Stimulated activated CD4-positive, alpha-beta T cell treated with anti-CD3 and anti-CD28 coated beads, Interleukin-15, amount 100 ng/mL, for 24 hours (primary cell): ENCODE measurements at places on chromosomes 2 and 18.

DNA sequence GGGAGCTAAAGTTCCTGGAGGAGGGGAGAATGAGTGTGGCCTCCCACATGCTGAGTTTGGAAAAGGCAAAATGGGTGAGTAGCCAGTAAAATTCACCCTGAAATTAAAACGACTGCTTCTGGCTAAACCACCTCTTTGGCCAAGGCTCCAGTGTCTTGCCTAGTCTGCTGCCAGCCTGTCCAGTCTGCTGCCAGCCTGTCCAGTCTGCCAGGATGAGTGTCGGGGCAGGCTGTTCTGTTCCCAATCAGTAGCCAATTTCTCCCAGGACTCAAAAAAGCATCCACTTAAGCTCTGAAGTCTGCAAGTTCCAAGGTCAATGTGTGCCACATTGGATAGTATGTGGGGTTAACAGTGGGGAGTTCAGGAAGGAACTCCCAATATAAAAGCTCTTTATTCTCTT lies 134.6 kb upstream of the KLHL29 start:
- DNase-seq = no peak

GRCh38 chr2:44778221-44778654 lies 163.3 kb upstream of the SIX3 start:
- DNase-seq = no peak

GRCh38 chr2:211068108-211068780 lies 511.8 kb downstream of the CPS1 start:
- no peak for DNase-seq

GRCh38 chr2:59701271-59701994 lies 852.0 kb downstream of the BCL11A start:
- no peak for DNase-seq

GRCh38 chr2:26355038-26355995 lies 8.7 kb upstream of the ADGRF3 start:
- DNase-seq = no peak

DNA sequence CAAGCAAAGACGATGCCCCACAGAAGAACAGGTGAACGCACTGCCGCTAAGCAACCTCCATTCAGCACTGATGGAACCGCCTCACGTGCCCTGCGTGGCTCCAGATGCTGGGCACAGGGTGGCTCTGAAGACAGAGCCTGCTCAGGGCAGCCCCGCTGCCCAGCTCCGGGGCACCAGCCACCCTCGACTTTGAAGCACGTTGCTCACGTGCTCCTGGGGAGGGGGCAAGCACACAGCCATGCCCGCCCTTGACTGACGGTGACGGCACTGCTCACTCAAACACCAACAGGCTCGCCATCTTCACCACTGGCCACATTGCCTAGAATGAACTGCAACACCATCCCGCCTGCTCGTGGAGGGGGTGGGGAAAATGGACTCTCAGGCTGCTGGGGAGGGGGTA lies 251.3 kb downstream of the HDAC4 start:
- DNase-seq = no peak

- DNase-seq = no peak
Measured at GRCh38 chr2:128593879-128594650, 275.4 kb upstream of the HS6ST1 start.

DNA sequence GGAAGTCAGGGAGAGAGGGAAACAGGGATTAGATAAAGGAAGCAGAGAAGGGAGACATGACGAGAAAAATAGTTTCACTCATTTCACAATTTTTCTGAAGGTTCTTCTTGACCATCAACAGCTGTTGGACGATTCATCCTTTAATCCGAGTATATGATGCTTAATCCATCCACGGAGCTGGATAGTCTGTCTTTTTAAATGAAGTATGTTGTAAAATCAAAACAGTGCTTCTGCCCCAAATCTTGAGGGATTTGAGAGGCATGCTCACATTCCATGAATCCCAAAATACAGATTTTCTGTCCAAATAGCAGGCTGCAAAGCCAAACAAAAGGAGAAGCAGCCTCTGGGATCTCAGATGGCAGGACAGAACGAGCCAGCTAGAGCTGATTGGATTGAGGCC lies 47.5 kb downstream of the EPAS1 start:
- no peak for DNase-seq

GRCh38 chr18:10354241-10354811 lies 100.1 kb upstream of the APCDD1 start:
- no peak for DNase-seq

DNA sequence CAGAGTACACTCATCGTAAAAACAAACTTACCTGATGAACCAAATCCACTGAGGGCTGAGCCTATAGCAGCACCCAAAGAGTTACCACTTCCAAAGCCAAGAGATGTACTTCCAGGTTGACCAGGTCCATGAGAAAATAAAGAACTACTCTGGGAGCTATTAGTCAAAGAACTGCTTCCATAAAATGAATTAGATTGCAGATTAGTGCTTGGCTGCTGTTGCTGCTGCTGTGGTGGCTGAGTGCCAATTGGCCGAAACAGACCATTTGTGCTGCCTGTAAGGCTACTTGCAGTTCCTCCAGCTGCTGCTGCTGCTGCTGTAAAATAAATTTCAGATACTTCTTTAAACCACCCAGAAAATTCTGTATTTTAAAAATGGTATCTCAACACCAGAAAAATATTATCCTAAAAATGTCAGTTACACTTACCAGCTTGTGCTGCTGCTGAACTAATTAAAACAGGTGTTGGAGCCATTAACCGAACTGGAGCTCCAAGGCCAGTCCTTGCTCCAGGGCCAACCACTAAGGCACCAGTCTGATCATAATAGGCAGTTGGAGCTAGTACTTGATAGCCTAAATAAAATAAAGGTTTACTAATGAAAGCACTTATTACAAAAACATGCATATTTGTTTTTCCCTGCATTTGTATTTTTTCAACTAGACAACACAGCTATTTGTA lies 58.1 kb upstream of the SDC1 start:
- DNase-seq = no peak

GRCh38 chr2:23502096-23502495 lies 117.1 kb downstream of the KLHL29 start:
- DNase-seq = no peak

DNA sequence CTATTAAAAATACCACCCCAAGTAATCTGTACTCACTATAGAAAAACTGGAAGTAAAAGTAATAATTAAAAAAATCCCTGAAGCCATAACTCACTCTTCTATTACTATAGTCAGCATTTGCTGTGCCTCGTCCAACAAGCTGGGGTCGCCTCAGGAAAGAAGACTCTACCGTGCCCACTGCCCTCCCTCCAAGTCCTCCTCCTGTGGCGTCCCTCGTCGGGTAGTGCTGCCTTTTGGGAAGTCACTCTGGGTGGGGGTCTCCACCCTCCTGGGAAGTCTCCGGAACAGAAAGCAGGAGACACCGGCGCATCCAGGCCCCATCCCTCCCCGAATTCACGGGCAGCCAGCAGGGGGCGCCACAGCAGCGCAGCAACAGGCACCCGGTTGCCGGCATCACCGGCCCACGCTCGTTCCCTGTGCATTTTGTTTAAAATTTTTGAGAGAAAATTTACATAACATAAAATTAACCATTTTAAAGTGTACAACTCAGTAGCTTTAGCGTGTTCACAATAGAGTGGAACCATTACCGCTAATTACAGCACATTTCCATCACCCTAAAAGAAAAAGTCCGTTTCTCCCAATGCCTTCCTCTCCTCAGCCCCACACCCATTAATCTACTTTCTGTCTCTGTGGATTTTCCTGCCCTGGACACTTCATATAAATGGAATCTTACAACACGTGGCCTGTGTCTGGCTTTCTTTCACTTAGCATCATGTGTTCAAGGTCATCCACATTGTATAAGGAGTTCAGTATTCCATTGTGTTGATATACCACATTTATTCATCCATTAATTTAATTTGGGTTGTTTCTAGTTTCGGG lies 62.2 kb downstream of the ADNP2 start:
- DNase-seq = peak; percentile 76

- no peak for DNase-seq
Measured at GRCh38 chr2:12429779-12430406, 286.8 kb upstream of the TRIB2 start.

- no peak for DNase-seq
Measured at GRCh38 chr2:177352441-177353186, 40.0 kb upstream of the AGPS start.

DNA sequence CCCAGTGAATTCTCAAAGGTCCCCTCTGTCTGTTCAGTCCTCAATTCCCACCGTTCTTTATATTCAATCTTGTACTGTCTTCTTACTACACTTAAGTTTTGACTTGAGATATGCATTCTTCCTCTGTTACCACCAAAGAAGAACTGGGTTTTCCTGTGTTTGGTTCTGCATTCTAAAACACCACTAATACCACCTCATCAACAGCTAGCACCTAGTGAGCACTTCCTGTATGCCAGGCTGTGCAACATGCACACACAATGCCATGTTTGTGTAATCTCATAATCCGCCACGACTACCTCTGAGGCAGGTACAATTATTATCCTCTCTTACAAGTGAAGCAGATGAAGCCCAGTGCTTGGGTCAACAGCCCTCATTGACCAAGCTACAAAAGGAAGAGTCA lies 11.8 kb upstream of the CTAGE1 start:
- DNase-seq = no peak

GRCh38 chr18:66193938-66194337 lies 410.0 kb downstream of the CDH19 start:
- no peak for DNase-seq

DNA sequence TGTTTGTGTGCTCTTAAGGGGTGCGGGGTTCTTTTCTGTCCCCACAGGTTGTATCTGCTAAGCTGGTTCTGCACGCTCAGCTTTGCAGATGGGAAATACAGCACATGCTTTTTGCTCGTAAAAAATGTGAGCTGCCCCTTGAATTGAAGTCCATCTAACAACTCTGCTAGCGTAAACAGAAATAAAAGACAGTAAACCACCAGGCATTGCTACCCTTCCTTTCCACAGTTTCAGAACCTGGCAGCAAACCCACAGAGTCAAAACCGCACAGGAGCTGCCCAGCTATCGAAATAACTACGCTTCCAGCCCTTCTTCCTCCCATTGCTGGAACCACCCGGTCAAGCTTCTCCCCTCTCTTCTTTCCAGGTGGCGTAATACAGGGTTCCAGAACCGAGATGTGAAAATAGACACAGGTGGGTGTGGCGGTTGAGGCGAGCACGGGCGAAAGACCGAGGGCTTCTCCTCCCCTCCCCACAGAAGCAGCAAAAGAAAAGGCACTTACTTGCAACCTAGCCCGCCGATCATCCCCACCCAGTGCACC lies 479 bp downstream of the SCN9A start:
- DNase-seq = peak; percentile 1

DNA sequence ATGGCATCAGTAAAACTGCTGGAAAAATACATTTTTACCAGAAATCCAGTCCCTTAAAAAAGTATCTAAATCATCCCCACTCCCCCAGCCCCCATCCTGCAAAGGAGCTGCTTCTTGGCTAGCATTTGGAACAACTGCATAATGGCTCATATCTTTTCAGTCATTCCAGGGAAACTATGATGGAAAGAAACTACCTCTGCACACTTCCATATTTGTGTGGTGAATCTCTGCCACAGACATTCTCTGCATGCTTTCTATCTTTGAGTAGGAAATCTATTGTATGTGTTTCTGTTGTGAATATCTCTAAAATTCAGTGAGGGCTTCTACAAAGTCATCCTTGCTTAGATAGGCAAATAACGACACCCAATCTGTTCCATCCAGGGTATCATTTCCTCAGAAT lies 632.3 kb downstream of the LRP1B start:
- no peak for DNase-seq

DNA sequence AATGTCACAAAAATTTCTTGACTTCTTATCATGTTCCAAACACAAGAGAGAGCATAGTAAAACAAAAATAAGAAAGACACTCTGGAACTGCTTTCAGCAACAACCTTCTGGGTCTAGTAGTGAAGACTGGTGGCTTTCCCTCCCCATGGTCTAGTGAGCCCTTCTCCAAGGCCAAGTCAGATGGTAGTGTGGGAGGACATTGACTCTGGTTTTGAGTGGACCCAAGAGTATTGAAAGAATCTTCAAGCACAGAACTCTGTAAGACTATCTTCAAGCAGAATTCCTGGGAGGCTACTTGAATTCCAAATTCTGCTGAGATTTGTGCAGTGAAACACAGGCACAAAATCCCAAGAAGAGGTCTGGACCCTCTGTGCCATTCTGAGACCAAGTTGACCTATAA lies 21.1 kb downstream of the ANTXR1 start:
- no peak for DNase-seq

GRCh38 chr2:158557752-158558151 lies 101.0 kb downstream of the PKP4 start:
- DNase-seq = no peak

- DNase-seq = no peak
Measured at GRCh38 chr2:28766070-28766469, 14.4 kb downstream of the PPP1CB start.

- no peak for DNase-seq
Measured at GRCh38 chr2:229340086-229340760, 69.1 kb upstream of the PID1 start.

DNA sequence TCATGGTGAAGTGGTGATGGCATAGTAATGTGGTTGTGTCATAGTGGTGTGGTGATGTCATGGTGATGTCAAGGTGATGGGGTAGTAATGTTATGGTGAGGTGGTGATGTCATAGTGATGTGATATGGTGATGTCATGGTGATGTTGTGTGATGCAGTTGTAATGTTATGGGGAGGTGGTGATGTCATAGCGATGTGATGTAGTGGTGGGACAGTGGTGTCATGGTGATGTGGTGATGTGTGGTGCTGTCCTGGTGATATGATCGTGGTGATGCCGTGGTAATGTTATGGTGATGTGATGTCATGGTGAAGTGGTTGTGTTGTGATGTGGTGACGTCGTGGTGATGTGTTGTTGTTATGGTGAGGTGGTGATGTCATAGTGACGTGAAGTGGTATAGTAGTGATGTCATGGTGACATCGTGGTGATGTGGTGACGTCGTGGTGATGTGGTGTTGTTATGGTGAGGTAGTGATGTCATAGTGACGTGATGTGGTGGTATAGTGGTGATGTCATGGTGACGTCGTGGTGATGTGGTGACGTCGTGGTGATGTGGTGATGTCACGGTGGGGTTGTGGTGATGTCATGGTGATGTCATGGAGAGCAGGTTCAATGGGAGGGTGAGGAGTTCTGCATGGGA lies 242.7 kb upstream of the MYT1L start:
- DNase-seq = no peak

DNA sequence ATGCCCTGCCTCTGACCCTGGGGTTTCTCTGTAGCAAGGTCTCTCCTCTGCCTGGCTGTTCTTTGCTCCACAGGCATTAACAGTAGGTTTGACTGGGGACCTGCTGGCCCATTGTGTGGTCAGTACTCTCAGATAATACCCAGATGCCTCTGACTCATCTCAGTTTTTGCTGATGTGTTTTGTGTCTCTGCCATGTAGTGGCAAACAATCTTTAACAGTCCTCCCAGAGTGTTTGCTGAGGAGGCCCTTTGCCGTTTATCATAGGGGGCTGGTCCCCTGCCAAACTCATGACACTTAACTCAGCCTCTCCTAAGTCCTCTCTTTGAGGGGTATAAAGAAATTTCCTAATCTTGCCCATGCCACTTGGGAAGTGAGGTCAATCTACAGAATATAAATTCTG lies 793.7 kb upstream of the FANCL start:
- DNase-seq = no peak

DNA sequence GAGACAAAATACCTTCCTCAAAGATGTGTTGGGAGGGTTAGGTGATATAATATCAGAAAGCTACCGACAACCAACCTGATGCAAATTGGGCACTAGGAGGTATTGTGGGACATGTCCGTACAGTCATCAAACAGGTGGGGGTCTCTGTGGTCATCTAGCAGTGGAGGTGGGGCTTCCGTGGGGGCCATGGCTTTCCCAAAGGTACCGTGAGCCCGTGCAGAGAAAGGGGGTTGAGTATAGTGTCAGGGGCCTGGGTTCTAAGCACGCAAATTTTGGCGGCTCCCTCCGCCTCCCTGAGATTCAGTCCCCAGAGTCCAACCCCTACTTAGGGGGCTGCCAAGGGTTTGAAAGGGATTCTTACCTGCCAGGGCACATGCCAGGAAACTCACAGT lies 32.6 kb downstream of the HJURP start:
- DNase-seq = no peak
